ENCODE measurements at places on chromosomes 6 and 20.

DNA sequence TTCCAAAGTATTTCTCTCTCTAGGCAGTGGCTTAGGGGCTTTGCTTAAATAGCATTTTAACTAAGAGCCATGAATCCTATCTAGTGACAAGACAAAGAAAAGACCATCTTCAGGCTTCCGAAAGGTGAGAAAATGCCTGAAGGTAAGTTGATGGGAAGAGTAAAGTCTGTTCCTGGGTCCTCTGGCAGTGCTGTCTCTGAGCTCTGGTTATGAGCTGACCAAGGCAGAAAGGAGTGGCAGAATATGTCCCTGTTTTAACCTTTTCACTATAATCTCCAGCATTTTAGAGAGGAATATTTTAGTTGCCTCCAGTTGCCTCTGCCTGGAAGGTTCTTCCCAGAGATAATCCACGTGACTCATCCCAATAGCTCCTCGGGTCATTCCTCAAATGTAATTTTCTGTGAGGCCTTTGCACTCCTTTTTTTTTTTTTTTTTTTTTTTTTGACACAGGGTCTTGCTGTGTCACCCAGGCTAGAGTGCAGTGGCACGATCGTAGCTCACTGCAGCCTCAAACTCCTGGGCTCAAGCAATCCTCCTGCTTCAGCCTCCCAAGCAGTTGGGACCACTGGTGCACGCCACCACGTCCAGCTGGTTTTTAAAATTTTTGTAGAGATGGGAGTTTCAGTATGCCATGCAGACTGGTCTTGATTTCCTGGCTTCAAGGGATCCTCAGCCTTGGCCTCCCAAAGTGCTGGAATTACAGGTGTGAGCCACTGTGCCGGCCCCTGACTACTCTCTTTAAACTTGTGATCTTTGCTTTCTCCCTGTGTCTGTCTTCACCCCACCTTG is 3.7 kb upstream of the ARMH2 start:
- DNase-seq = no peak

- no peak for DNase-seq
Observed at GRCh38 chr20:60249436-60249835, 291.2 kb downstream of the CDH26 start.

DNA sequence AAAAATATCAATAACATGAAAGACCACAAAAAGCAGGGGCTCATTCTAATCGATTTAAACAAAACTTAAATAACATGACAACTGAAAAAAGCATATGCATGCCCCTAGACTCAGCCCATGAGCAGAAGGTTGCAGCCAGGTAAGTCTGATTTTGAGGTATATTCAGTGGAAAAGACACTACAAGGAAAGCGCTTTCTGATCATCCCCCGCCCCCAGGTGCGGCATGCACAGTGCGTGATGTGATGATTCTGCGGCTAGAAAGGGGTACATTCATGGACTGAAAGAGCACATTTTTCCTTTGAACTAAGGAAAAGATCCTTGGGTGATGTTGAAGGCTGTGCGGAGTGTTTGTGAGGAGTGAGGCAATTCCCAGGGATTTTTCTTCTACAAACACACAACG is 16.9 kb upstream of the FOXC1 start:
- no peak for DNase-seq

GRCh38 chr20:50704971-50705370 is 13.6 kb upstream of the RIPOR3 start:
- no peak for DNase-seq

- no peak for DNase-seq
Observed at GRCh38 chr6:34129753-34130152, 16.1 kb downstream of the GRM4 start.

DNA sequence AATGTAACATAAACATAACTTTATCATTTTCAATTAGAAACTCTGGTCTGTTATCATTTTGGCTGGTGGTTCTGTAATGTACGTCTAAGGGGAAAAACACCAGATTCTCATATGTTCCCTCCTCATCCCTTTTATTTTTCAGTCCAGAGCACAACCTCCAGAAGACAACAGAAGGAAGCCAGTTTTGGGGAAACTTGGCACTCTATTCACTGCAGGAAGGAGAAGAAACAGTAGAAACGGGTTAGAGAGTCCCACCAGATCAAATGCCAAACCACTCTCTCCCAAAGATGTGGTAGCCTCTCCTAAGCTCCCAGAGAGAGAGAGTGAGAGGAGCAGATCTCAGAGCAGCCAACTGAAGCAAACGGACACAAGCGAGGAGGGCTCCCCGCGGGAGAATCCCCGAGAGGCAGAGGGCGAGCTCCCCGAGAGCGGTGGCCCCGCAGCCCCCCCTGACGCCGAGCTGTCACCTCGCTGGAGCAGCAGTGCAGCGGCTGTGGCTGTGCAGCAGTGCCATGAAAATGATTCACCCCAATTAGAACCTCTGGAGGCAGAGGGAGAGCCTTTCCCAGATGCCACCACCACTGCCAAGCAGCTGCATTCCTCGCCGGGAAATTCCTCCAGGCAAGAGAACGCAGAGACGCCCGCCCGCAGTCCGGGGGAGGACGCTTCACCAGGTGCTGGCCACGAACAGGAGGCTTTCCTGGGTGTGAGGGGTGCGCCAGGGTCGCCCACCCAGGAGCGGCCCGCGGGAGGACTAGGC is 117.8 kb downstream of the RTN4IP1 start:
- DNase-seq = no peak

- DNase-seq = no peak
Observed at GRCh38 chr20:20827992-20828597, 115.7 kb upstream of the RALGAPA2 start.

- no peak for DNase-seq
Observed at GRCh38 chr6:157144859-157145568, 178.3 kb downstream of the TMEM242 start.

DNA sequence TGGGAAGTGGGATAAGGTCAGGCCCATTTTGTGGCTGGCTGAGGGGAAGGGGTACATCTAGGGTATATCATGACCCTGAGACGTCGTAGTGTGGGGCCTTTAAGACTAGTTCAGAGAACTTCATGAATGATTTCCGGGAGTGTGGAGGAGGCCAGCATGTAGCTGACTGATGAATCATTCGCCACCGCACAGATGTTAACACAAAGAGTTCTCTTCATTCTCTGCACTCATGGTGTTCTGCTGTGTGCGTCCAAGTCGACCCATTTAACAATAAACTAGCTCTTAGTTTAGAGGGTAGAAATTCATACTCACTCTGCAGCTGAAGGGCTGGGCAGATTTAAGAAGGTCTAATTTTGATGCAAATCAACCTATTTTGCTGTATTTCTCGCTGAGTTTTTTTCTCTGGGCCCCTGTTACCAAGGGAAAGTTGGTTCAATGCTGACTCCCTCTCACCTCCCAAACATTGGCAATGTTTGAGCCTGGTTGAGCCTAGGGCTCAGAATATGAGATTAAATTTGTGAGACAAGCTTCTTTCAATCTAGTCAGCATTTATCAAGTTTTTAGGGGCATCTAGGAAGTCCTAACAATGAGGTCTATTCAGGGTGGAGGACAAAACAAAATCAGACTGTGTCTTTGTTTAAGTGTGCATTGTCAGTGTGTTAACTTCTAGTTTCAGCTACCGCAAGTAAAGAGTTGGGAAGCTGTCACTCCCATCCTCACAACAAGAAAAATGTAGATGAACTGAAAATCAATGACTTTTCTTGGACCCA is 106.8 kb upstream of the CBLN4 start:
- DNase-seq = no peak

DNA sequence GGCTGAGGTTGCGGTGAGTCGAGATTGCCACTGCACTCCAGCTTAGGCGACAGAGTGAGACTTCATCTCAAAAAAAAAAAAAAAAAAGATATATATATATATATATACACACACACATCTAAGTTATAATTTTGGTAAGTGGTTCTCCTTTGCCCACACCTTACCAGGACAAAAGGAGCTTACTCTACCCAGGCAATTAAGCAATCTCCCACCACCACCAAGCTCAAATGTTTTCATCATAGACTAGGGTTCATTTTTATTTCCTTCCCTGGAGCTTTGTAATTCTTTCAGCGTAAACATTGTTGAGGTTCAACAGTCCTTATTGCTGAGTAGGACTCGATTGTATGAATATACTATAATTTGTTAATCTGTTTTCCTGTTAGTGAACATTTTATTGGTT is 23.5 kb downstream of the AMD1 start:
- no peak for DNase-seq

DNA sequence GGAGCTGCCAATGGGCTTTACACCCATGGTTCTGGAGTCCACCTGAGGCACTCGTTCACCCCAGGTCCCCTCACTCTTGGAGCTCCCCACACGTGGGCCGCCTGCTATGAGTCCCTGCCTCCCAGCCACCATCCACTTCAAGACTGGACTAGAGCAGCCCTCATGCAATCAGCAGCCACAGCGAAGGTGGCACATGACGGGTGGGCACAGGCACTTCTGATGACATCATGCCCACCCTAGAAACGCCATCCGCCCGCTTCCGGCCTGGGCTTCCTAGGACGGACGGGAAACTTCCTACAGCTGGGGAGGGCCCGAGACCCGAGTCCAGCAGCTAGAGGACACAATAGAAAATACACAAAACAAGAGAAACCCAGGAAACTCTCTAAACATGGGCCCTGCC is 85.5 kb downstream of the PDE10A start:
- no peak for DNase-seq

DNA sequence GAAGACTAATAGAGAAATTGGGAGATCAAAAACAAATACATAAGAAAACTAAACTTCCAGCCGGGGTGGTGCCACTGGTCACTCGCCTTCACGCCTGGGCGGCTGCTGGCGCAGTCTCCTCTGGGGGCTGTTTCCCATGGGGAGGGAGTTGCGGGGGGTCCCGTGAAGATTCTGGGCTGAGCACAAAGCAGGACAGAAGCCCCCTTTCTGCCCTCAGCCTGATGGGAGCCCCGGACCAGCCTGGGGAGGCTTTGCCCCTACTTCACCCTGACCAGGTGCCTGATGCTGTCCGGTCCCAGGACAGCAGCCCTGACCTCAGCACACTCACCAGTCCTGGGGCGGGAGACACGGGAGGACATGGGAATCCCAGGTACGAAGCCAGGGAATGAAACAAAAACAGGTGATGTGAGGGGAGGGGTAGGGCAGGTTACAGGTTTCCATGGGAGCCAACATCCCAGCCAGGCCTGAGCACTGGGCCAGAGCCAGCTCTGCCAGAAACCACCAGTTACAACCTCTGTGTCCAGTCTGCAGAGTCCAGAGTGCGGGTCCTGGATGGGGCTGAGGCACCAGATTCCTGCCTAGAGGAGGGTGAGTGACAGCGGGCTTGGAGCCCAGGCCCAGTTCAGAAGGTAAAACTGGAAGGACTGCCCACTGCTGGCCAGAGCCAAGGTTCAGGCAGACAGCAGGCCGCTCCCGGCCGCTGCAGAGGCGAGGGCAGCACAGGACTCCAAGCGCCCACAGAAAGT is 326.4 kb downstream of the TAF4 start:
- DNase-seq = no peak
